CD4-positive, alpha-beta T cell (primary cell): ENCODE measurements at places on chromosomes 3 and 15.

GRCh38 chr3:120357807-120358206 lies 8.7 kb upstream of the LRRC58 start:
- H3K4me3 ChIP-seq, result no peak overlapping the region
- no peaks in the 10 kb centered on the region for H3K4me1 ChIP-seq
- no peak for DNase-seq
- peaks cover 5% of the 10 kb centered on the region for H3K27me3 ChIP-seq
- no peak overlapping the region for H3K27ac ChIP-seq

- H3K27me3 ChIP-seq, result no peaks in the 10 kb centered on the region
- DNase-seq, result no peak
- no peak overlapping the region for H3K27ac ChIP-seq
Measured at GRCh38 chr3:12495749-12496452, 11.6 kb downstream of the TSEN2 start.

- DNase-seq, result peak; percentile 75
- H3K27ac ChIP-seq, result no peak overlapping the region
- H3K27me3 ChIP-seq, result no peaks in the 10 kb centered on the region
- H3K36me3 ChIP-seq, result peaks cover 9% of the 10 kb centered on the region
- peaks cover 7% of the 10 kb centered on the region for H3K4me1 ChIP-seq
Measured at GRCh38 chr15:40421246-40422157, 15.9 kb downstream of the IVD start.

- peaks cover 8% of the 10 kb centered on the region for H3K27me3 ChIP-seq
- no peak overlapping the region for H3K4me3 ChIP-seq
- H3K4me1 ChIP-seq, result no peaks in the 10 kb centered on the region
Measured at GRCh38 chr15:29220852-29221251, 48.8 kb downstream of the NSMCE3 start.
